CD4-positive, alpha-beta memory T cell (primary cell): ENCODE measurements at places on chromosomes 1 and 21.

GRCh38 chr1:238254935-238255334, 364.2 kb upstream of the ZP4 start:
- no peaks in the 10 kb centered on the region for H3K27me3 ChIP-seq
- no peaks in the 10 kb centered on the region for H3K4me1 ChIP-seq
- H3K27ac ChIP-seq, result no peak overlapping the region
- H3K4me3 ChIP-seq, result no peak overlapping the region

- H3K4me3 ChIP-seq, result no peak overlapping the region
- no peak overlapping the region for H3K27ac ChIP-seq
- no peaks in the 10 kb centered on the region for H3K27me3 ChIP-seq
Observed at GRCh38 chr1:6152882-6153281, 27.2 kb downstream of the CHD5 start.

- H3K36me3 ChIP-seq, result peaks cover 6% of the 10 kb centered on the region
- peaks cover 68% of the 10 kb centered on the region for H3K4me1 ChIP-seq
- peak overlapping the region; percentile 79 for H3K27ac ChIP-seq
- H3K27me3 ChIP-seq, result no peaks in the 10 kb centered on the region
- peak overlapping the region; percentile 53 for H3K4me3 ChIP-seq
Observed at GRCh38 chr1:223712850-223713474, 623 bp downstream of the CAPN2 start.

- no peak overlapping the region for H3K4me3 ChIP-seq
- H3K27me3 ChIP-seq, result no peaks in the 10 kb centered on the region
- no peaks in the 10 kb centered on the region for H3K4me1 ChIP-seq
Observed at GRCh38 chr21:34502480-34503106, 9.4 kb downstream of the KCNE1 start.

DNA sequence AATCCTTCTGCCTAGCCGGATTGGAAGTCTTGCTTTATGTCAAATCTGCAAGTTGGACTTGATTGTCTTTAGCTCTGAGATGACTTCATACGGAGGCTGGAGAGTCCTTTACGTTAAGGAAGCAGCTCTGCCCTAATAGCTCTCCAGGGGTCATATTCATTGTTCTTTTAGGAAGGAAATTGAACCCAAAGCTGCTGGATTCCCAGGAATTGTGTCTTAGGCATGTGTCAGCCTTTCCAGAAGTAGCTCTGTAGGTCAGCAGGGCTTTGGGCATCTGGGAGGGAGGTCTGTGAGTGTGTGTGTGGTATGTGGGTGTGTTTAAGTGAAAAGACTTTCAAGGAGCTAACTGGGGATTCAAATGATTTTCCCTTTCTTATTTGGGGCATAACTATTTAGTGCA, 82.4 kb downstream of the ABCA4 start:
- H3K4me3 ChIP-seq, result no peak overlapping the region
- H3K27me3 ChIP-seq, result no peaks in the 10 kb centered on the region
- no peak overlapping the region for H3K27ac ChIP-seq

GRCh38 chr1:72442262-72442661, 159.9 kb upstream of the NEGR1 start:
- H3K4me3 ChIP-seq, result no peak overlapping the region
- H3K27me3 ChIP-seq, result no peaks in the 10 kb centered on the region
- no peaks in the 10 kb centered on the region for H3K36me3 ChIP-seq
- no peak overlapping the region for H3K27ac ChIP-seq
- no peak for DNase-seq
- H3K4me1 ChIP-seq, result no peaks in the 10 kb centered on the region
